ENCODE measurements at places on chromosomes 3 and 15. TPM values are rescaled to one million over a fixed set of nuclear protein-coding genes. Genes with fewer than 3 reads are reported as not detected.

Gene ALDH1A3
- polyA plus RNA-seq: 19.5 TPM

Gene TADA3
- 61.8 TPM for polyA plus RNA-seq

Gene TTBK2
- 8.2 TPM for polyA plus RNA-seq

Gene C3orf70
- polyA plus RNA-seq: 0.79 TPM

Gene SERPINI2
- not detected for polyA plus RNA-seq

Gene MAGEF1
- 23.4 TPM for polyA plus RNA-seq

Gene CKMT1A
- not detected for polyA plus RNA-seq

Gene ST8SIA2
- 0.33 TPM for polyA plus RNA-seq

Gene UPK1B
- 0.32 TPM for polyA plus RNA-seq

Gene TRPC1
- polyA plus RNA-seq: 8.6 TPM

Gene ACP3
- polyA plus RNA-seq: 0.71 TPM

Gene MRAS
- 59.1 TPM for polyA plus RNA-seq

Gene MNS1
- polyA plus RNA-seq: 1.3 TPM

Gene NPAP1
- polyA plus RNA-seq: not detected

Gene ITPKA
- 1.5 TPM for polyA plus RNA-seq

Gene CERS3
- polyA plus RNA-seq: not detected

Gene TUSC7
- not detected for polyA plus RNA-seq

All from AG04450 (cell line).